ENCODE measurements at places on chromosomes 12 and 14.

DNA sequence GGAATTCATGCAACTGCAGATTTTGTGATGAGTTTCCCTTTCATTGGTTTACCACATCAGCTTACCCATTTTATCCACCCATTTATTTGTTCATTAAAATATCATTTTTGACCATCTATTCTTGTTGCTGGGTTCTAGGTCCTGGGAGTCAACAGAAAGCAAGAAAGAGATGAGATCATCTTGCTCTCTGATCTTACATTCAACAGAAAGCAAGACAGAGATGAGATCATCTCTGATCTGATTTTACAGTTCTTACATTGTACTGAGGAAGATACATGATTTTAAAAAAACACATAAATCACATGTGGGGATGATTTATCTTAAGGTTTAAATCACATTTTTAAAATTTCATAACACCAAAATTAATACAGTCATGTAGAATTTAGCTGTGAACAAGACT lies 2.3 kb downstream of the TAS2R46 start:
- DNase-seq: no peak

DNA sequence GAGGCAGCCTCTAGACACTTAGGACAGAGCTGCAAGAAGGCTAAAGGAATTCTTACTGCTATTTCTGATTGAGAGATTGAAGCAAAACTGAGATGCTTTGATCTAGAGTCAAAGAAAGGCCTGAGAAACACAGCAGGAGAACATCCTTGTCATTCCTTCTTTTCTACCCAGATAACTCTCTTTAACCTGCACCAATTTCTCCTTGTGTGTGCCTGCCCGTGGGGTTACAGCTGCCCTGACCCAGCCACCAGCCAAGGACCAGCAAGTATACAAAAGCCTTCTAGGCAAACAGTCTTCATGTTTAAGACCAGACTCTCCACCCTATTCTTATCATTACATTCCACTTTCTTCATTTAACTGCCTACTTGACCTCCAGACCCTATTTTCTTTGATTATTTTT lies 81.7 kb upstream of the PRB2 start:
- no peak for DNase-seq

DNA sequence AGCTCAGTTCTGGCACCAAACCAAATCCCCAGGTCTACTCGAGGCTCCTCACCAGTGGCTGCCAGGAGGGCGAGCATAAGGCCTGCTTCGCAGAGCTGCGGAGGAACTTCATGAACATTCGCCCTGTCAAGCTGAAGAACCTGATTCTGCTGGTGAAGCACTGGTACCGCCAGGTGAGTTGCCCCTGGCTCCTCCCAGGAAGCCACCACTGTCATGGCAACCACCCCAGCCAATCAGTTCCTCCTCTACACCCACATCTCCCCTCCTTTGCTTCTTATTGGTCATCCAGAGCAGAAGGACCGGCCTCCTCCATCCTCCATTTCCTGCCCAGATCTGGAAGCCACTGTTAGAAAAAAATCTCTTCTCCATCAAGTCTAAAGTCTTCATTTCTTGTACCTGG lies 17.2 kb upstream of the OAS2 start:
- DNase-seq: no peak

DNA sequence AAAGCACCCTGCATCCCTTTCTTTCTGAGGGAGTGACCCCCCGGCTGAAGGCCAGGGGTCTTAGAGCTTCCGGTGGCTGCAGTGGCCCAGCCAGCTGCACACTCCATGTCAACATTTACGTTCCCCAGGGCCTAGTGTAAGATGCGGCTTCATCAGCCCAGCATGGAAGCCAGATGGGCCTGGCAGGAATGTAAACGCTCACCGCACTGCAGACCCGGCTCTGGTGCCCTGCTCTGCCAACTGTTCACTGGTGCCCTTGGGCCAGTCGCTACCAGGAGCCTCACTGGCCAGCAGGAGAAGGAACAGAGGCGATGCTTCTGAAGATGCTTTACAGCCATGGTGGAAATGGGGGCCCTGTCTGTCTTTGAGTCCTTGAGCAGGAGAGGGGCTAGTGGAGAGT lies 8.6 kb upstream of the TMEM119 start:
- DNase-seq: no peak

GRCh38 chr12:80857311-80857710 lies 80.4 kb downstream of the LIN7A start:
- no peak for DNase-seq

- no peak for DNase-seq
Observed at GRCh38 chr12:7265251-7265650, 38.6 kb upstream of the ACSM4 start.

DNA sequence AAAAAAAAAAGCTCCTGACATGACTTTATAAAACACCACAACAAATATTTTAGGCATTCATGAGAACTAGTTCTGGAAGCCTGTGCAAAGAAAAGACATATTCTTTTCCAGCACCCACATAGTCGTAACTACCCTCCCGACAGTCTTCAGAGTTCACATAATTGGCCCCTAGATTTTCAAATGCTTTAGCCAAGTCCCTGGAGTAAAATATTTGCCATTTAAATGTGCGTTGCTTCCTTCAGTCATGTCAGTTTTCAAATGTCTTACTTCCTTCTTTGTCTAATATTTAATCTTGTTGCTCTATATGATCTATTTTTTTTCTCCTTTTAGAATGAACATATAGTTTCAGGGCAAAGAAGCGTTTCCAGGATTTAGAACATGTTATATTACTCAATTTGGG lies 66.8 kb upstream of the KRAS start:
- no peak for DNase-seq

- no peak for DNase-seq
Observed at GRCh38 chr14:26855077-26855753, 257.4 kb upstream of the NOVA1 start.

- no peak for DNase-seq
Observed at GRCh38 chr12:109710747-109711595, 2.7 kb upstream of the FAM222A start.

DNA sequence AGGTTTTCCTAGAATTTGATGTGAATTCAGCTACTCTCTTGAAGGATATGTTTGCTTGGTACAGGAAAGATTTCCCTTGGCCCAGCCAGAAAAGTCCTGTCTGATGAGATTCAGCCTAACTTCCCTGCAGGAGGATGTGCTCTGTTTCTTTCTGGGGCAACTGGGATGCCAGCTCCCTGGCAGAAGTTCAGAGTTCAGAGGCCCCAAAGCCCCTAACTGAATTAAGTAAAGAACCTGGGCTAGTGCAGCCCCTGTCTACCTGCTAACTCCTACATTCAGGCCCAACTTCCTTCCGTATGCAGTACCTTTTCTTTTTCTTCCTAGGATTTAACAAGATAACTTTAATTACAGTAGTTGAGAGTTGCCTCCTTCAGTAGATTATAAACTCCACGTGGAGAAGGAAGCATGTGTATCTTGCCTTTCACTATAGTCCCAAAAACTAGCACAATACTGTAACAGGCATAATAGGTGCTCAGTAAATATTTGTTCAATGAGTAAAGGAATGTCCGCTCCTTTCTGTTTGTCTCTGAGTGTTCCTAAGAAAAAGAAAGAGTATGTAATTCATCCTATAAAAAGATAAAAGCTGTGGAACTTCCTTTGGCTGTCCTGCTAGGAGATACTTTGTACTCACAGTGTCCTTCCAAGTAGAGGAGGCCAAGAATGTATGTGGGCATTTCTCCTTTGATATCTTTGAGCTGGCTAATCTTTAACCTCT lies 141.0 kb downstream of the SLC8A3 start:
- DNase-seq: no peak

DNA sequence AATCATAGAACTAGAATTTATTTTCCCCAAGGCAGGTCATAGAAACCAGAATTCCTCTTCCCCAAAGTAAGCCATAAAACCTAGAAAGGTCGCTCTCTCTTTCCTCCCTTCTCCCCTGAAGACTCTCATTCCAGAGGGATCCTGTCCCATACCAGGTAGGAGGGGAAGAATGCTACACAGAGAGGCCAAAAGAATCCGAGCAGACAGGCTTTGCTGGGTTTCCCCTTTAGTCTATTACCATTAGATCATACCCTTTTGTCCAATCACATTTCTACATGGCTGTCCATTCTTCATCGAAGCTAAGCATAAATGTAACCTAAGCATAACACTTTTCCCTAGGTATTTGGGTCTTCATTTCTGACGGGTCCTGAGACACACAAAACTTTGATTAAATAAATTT lies 204.5 kb downstream of the SPTSSA start:
- no peak for DNase-seq

GRCh38 chr12:90355711-90356355 lies 599.1 kb downstream of the CCER1 start:
- DNase-seq: no peak

- DNase-seq: peak; percentile 21
Observed at GRCh38 chr12:109308534-109309380, at the start of gene FOXN4. Gene FOXN4, minus strand, starts transcription at chr12:109309284. Its CDS starts 963 bp downstream, at chr12:109308321.

- DNase-seq: no peak
Observed at GRCh38 chr12:76312315-76312714, 35.9 kb downstream of the BBS10 start.

DNA sequence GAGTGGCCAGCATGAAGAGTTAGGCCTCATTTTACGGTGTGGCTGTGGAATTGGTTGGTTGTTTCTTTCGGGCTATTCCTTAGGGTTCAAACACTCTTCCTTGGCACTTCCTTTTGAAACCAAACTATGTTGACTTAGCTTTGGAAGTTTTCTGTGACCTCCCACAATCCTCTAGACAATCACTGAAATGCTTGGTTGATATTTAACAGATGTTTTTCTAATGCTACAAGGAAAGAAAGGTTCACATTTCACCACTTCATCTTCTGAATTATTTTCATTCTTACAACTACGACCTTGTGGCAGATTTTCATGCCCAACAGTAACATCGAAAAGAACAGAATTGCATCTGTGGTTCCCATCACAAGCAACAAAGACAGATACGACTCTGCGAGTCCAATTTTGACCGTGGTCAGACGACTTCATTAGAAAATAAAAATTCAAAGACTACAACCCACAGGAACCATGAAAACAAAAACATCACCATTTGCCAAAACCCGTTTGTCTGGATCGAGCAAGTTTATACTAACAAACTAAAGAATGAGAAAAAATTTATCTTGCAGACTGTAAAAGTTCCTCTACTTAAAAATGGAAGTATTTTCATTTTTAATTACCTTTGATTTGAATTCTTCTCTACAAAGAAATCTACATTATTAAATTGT lies 16.9 kb downstream of the PRKAB1 start:
- DNase-seq: no peak

- no peak for DNase-seq
Observed at GRCh38 chr14:70645892-70646291, 4.2 kb downstream of the TTC9 start.

DNA sequence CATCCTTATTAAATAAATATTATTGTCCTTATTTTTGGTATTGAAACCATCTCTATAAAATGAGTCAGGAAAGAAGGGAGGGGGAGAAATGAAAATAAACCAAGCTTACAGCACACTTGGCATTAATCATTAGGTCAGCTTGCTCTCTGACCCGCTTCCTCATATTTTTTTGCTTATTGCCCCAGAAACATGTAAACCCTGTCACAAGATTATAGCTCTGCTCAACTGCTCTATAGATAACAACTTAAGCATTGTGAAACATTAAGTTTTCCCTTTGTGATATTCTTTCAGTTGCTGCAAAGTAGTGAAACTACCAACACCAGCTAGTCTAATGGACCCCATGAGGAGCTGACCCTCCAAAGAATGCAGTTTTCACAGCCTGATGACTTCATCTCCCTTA lies 819.5 kb downstream of the SLC16A7 start:
- DNase-seq: no peak

DNA sequence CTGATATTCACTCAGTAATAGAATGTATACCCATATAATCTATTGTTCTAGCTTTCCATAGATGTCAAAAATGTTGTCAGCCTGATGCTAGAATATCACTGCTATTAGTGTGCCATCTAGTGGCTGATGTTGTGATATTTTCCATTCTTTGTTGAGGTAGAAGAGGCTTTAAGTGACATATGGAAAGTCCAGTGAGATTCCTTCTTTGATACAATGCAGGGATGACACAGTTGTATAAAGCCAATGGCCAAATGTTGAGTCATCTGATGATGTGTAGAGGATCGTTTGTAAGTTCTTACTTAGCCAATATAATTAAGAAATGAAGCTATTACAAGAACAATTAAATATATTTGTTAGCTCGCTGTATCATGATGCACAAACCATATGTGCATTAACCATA lies 58.1 kb upstream of the PCED1B start:
- DNase-seq: peak; percentile 31

GRCh38 chr14:38547961-38548490 lies 292.1 kb upstream of the CLEC14A start:
- DNase-seq: no peak

GRCh38 chr12:9957834-9958233 lies 13.4 kb upstream of the CLEC12A start:
- DNase-seq: no peak

DNA sequence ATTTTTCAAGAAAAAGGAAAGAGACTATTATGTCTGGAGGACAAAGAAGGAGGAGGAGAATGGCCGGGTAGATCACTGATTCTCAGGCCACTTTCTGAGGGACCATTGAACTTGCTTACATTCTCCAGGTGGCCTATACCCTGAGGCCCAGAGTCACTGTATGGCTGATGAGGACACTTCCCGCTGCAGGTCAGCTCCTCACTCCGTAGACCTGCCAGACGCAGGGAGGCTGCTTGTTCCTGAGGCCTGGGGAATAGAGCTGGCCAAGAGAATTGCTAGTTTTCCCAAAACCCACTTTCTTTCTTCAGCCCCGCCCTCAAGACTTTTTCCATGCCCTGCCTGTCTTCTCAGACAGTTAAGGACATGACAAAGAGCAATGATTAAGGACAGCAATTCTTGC lies 510.5 kb upstream of the TBX3 start:
- no peak for DNase-seq

- no peak for DNase-seq
Observed at GRCh38 chr12:92769124-92769901, 66.5 kb downstream of the PLEKHG7 start.
